ENCODE measurements at places on chromosomes 11 and 22.

DNA sequence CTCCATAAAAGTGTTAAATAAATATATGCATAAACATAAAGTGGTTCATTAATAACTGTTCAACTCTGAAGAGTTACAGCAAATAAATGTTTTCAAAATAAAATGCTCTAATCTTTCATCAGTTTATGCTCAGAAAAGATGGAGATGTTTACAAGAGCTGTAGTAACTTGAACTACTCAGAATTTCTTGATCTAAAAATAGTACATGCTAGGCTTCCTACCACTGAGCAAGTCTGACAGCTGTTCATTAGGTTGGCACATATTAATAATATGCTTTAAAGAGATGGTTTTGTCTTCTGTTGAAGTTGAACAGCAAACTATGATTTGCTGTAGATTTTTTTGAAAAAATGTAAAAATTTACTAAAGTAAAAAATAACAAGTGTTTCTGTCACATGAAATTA, 10.8 kb upstream of the SLN start:
- H3K4me1 ChIP-seq: no peaks in the 10 kb centered on the region
- DNase-seq: no peak
- H3K4me3 ChIP-seq: no peak overlapping the region
- H3K27ac ChIP-seq: no peak overlapping the region
- H3K36me3 ChIP-seq: no peaks in the 10 kb centered on the region

GRCh38 chr22:24411256-24412004, 16.0 kb upstream of the ADORA2A start:
- H3K27ac ChIP-seq: no peak overlapping the region
- H3K4me3 ChIP-seq: no peak overlapping the region
- H3K36me3 ChIP-seq: peaks cover 61% of the 10 kb centered on the region
- peaks cover 28% of the 10 kb centered on the region for H3K4me1 ChIP-seq
- H3K27me3 ChIP-seq: no peaks in the 10 kb centered on the region

- H3K27ac ChIP-seq: no peak overlapping the region
- H3K36me3 ChIP-seq: no peaks in the 10 kb centered on the region
- peaks cover 3% of the 10 kb centered on the region for H3K4me1 ChIP-seq
Measured at GRCh38 chr11:95371153-95371552, 140.2 kb upstream of the SESN3 start.

DNA sequence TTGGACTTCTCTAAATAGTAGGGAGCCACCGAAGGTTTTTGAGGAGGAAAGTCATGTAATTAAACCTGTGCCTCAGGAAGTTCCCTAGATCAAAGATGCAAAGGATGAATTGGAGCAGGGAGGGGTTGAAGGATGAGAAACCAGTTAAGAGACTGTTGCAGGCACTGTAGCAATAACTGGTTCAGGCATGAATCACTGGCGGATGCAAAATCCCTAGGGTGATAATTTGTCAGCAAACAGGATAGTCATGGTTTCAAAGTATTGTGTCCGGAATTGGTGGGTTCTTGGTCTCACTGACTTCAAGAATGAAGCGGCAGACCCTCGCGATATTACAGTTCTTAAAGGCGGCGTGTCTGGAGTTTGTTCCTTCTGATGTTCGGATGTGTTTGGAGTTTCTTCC, 19.9 kb downstream of the TRIOBP start:
- no peak overlapping the region for H3K4me3 ChIP-seq
- DNase-seq: no peak
- H3K27me3 ChIP-seq: no peaks in the 10 kb centered on the region

DNA sequence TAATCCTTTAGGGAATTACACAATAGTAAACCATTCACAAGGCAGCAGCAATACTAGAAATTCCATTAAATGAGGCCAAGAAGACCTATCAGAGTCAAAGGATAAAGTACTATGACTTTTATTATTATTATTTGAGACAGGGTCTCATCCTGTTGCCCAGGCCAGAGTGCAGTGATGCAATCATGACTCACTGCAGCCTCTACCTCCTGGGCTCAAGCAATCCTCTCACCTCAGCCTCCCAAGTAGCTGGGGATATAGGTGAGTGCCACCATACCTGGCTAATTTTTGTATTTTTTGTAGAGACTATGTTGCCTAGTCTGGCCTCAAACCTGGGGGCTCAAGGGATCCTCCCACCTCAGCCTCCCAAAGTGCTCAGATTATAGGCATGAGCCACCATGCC, 51.8 kb downstream of the TTC28 start:
- H3K27ac ChIP-seq: no peak overlapping the region
- H3K36me3 ChIP-seq: no peaks in the 10 kb centered on the region
- peaks cover 34% of the 10 kb centered on the region for H3K27me3 ChIP-seq
- no peak overlapping the region for H3K4me3 ChIP-seq

- no peak for DNase-seq
- H3K4me3 ChIP-seq: peak overlapping the region; percentile 49
- H3K4me1 ChIP-seq: peaks cover 15% of the 10 kb centered on the region
- no peaks in the 10 kb centered on the region for H3K36me3 ChIP-seq
Measured at GRCh38 chr11:64060861-64061444, 25.2 kb downstream of the FLRT1 start.

DNA sequence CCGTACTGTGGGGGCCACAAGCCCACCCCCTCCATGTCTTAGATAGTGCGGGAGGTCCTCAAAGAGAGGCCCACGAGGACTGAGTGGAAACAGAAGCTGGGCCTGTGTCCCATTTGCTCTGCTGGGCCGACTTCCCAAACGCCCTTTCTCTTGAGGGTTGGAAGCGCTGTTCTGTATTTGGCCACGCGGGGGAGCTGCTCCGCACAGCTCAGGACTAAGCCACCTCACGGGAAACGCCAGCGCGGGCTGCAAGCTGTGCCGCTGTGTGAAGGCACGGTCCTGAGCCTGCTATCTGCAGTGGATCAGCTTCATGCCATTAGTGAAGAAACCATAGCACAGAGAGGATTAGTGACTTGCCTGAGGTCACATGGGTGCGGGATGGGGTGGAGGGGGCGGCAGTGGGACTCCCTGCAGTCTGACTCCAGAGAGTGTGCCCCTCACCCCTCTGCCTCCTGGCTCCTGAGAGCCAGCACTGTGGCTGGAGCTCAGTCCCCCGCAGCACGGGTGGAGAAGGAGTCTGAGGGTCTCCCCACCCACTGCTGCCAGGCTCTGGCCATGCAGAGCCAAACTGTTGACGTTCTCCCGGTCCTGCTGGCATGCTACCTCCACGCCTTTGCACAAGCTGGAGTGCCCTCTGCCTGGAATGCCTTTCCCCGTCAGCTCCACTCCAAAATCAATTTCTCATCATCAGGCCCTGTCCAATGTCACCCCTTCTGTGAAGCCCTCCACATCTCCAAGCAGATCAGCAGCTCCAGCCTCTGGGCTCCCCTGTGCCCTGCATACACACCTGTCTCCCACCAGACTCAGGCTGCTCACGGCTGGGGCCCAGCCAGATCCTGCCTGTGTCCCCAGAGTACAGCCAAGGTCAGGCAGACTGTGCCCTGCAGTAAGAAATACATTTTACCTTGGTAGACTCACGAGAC, 51.5 kb upstream of the LRRC32 start:
- no peak overlapping the region for H3K27ac ChIP-seq
- no peaks in the 10 kb centered on the region for H3K4me1 ChIP-seq
- H3K27me3 ChIP-seq: peaks cover 25% of the 10 kb centered on the region
- DNase-seq: peak; percentile 40
- no peaks in the 10 kb centered on the region for H3K36me3 ChIP-seq
- no peak overlapping the region for H3K4me3 ChIP-seq

DNA sequence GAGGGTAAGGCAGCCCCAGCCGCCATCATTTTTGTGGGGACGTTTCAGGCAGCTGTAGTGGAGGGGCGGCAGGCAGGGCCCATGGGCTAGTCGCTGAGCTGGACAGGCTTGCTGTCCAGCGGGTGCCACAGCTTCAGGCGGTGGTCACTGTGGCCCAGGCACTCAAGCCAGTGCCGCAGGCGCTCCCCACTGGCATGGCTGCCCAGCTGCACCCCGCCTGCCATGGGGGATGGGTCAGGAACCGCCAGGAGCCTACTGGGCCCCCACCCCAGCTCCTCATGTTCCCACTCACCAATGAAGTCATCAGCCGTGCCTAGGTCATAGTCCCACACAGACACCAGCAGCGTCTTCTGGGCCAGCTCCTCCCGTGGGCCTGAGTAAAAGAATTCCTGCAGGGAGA, 6.0 kb downstream of the NDUFV1 start:
- no peak overlapping the region for H3K4me3 ChIP-seq
- no peaks in the 10 kb centered on the region for H3K27me3 ChIP-seq
- no peak overlapping the region for H3K27ac ChIP-seq
- H3K36me3 ChIP-seq: peaks cover 46% of the 10 kb centered on the region
- DNase-seq: no peak

DNA sequence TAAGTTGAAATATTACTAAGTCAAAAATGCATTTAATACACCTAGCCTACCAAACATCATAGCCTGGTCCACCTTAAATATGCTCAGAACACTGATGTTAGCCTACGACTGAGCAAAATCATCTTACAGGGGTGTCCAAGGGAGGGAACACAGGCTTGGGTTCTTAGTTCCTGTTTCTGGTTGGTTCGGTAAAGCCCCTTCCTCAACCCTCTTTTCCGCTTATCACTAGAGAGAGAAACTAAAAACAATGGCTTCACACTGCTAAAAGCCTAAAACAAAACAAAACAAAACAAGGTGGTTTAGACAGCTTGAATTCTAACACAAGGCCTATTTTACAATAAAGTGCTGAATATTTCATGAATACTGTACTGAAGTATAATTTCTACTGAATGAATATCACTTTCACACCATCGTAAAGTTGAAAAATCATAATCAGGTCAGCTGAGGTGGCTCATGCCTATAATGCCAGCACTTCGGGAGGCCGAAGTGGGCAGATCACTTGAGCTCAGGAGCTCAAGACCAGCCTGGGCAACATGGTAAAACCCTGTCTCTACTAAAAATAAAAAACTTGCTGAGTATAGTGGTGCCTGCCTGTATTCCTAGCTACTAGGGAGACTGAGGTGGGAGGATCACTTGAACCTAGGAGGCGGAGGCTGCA, 118.0 kb downstream of the SIK3 start:
- H3K27ac ChIP-seq: peak overlapping the region; percentile 61
- H3K4me1 ChIP-seq: peaks cover 7% of the 10 kb centered on the region
- H3K36me3 ChIP-seq: no peaks in the 10 kb centered on the region
- DNase-seq: no peak

DNA sequence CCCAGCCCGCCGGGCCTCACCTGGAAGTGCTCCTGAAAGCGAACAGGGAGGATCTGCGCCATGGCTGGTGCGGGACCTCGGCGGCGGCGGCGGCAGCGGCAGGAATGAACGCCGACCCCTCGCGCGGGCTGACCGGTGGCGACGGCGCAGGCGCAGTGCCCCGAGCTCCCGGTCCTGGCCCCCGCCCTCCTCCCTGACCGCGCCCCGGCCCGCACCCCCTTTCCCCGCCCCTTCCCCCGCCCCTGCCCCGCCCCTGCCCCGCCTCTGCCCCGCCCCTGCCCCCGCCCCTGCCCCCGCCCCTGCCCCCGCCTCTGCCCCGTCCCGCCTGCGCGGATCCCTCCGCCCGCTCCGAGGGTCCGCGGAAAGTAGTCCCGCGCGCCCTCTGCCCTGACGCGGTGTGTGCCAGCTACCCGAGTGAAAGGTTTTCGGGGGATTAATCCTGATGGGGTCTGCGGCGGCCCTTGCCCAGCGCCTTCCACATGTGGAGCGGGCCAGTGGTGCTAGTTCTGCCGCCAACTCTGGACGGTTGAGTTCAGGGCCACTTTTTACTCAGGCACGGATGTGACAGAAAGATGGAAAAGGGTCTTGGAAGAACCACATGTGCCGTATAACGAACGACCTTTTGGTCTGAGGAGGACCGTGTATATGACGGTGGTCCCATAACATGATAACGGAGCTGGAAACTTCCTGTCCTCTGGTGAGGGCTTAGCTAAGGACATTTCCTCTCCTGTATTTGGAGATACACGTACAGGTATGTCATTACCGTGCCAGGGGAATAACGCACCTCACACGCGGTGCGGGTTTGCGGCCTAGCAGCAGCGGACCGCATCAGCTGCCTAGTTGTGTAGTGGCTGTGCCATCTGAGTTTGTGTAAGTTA, at the start of gene CLTCL1:
CLTCL1 (minus strand) TSS at position 140 of the 878 bp plus-strand sequence; CDS start at position 62, 78 bp downstream.
- H3K4me1 ChIP-seq: peaks cover 9% of the 10 kb centered on the region
- H3K4me3 ChIP-seq: peak within 1 kb of the TSS; percentile 71
- peak within 1 kb of the TSS; percentile 75 for H3K27ac ChIP-seq
- H3K36me3 ChIP-seq: no peaks in the 10 kb centered on the region
- DNase-seq: peak; percentile 49

GRCh38 chr11:118531597-118532084, 649 bp downstream of the TMEM25 start:
- H3K36me3 ChIP-seq: no peaks in the 10 kb centered on the region
- no peak overlapping the region for H3K27ac ChIP-seq
- H3K27me3 ChIP-seq: no peaks in the 10 kb centered on the region
- peaks cover 23% of the 10 kb centered on the region for H3K4me1 ChIP-seq
- DNase-seq: no peak
- H3K4me3 ChIP-seq: peak overlapping the region; percentile 81

DNA sequence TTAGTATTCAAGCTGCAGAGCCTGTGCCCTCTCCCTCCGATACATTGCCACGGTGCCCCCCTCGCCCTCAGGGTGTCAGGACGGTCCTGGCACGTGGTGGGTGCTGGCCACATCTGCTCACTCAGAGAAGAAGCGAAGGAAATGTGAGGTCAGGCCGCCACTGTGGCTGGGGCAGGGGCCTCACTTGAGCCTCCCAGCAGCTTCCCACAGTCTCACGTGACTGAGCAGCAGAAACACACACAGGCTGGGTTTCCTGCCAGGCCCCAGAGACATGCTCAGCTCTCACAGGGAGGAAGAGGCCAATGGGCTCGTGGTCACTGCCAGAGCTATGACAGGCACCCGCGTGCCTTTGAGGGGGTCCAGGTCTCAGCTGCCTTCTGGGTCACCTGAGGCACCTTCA, 37.9 kb upstream of the PRR5 start:
- no peak for DNase-seq
- peak overlapping the region; percentile 64 for H3K27ac ChIP-seq
- peaks cover 15% of the 10 kb centered on the region for H3K27me3 ChIP-seq
- no peak overlapping the region for H3K4me3 ChIP-seq

DNA sequence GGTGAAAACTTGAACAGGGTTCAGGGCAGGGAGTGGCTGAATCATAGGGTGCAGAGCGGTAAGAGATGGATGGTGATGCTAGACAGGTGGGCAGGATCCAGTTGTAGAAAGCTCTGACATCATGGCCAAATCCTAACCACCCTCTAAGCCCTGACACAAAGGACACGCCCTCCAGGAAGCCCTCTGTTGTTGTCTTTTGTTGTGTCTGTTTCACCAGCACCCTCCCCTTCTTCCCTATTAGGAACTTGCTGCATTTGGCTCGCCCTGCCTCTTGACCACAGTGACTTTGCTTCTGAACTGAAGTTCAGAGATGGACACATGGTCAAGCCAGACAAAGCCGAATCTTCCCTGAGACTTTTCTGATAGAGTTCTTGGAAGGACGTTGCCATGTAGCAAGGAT, 14.2 kb upstream of the APOL6 start:
- no peaks in the 10 kb centered on the region for H3K36me3 ChIP-seq
- H3K4me3 ChIP-seq: no peak overlapping the region
- no peaks in the 10 kb centered on the region for H3K4me1 ChIP-seq
- no peaks in the 10 kb centered on the region for H3K27me3 ChIP-seq

All from thymus (tissue), 14 donors.